ENCODE measurements at places on chromosomes 7 and 10.

- DNase-seq: no peak
Measured at GRCh38 chr10:18542832-18543231, 108.6 kb downstream of the NSUN6 start.

GRCh38 chr10:1187855-1188557 lies 131.8 kb downstream of the WDR37 start:
- no peak for DNase-seq

GRCh38 chr7:29249383-29249750 lies 54.8 kb downstream of the CHN2 start:
- no peak for DNase-seq

DNA sequence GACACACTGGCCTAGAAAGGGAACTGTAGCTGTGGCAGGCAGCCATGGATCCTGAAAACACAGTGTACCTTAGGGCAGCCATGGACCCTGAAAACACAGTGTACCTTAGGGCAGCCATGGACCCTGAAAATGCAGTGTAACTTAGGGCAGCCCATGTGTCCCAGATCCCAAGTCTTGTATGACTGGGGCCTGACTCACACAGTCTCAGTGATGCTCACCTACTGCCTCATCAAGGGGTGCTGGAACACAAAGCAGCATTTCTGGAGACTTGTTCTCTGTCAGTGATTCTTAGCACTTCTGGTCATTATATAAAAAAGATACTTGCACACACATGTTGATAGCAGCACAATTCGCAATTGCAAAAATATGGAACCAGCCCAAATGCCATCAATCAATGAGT lies 70.2 kb upstream of the LAMB4 start:
- DNase-seq: no peak

DNA sequence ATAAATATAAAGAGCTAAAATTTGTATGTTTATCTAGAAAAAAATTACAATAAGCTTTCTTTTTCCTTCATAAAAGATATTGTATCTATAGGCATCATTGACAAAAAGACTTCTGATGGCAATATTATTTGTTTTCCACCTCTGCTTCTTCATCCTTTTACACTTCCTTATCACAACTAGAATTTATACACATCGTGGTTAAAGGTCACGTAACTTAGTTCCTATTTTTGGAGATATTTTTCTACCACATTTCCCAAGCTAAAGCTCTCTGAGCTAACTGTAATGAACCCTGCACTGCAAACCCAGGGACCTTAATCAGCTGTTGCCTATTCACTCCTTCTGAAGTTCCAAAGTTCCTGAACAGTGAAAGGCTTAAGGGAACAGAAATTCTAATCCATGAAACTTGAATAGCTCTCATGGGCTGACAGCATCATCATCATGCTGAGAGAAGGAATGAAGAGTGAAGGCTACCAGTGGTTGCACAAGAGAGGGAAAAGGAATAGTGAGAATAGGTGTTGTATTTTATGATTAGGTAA lies 106.1 kb upstream of the SLC13A1 start:
- DNase-seq: no peak
